ENCODE measurements at places on chromosomes 5 and 9.

GRCh38 chr9:21982861-21983560 is 11.2 kb downstream of the CDKN2A start:
- no peak for DNase-seq

DNA sequence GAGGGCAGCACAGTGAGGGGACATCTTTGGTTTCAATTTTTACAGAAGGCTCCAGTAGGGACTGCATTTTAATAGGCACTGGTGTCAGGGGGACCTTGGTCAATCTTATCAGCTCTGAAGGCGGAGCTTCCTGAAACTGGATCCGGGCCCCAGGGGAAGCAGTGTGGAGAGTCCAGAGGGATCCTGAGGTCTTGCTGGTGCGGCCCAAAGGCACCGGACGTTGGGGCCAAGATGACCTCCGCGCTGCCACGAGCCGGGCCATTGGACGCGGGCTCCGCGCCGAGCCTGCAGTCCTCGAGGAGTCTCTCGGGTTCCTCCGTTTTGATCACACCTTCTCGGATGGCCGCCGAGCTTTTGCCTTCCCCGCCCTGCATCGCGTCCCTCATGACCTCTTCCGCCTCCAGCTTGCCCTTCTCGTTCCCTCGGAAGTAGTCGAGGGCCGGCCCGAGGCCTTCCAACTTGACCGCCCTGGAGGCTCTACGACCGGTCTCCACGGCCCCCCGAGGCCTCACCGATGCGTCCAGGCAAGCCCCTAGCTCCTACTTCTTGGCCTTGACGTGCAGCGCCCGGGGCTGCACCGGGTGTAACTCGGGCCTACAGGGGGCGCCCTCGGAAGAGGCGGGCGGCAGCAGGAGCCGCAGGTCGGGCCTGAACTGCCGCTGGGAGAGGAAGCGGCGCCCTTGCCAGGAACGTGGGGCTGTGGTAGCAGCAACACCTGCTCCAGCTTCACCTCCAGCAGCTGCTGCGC is 18.8 kb downstream of the C5orf52 start:
- no peak for DNase-seq

DNA sequence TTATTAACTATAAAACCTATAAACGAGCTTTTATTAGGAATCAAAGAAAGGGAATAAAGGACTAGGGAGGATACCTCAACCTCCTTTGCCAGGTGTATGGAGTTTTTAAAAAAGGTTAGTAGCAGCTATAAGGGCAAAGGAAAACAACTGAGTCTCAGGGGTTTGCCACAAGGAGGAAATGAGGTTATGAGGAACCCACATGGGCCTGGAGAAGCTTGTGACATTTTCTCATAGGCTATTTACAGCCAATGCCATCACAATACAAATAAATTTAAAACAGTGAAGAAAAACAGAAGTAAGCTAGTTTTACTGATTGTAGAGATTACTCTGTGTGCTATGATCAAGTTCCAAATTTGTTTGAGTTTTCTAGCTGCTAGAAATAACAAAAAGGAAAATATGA is 92.6 kb downstream of the CDKN2A start:
- no peak for DNase-seq

DNA sequence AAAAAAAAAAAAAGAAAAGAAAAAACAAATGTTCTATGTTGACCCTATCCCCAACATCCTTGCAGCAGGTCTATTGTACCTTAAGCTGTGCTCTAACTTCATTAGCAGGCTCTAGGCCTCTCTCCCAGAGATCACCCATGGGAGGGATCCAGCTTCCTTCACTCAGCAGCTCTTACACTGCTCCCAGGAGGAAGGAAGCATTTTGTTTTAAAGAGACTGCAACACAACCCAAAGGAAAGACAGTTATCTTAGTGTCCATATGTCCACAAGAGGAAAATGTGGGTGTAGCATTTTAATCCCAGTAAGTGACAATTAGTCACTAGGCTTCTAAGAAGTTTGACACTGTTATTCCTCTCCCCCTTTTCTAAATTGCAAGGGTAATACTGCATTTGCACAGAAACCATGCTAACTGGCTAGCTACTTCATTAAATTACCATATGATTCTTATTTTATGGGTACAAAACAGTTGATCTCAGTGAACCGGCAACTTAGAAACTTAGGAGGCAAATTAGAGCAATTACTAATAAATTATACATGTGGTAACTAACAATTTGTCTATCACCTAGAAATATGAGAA is 58.8 kb downstream of the MARCHF3 start:
- no peak for DNase-seq

DNA sequence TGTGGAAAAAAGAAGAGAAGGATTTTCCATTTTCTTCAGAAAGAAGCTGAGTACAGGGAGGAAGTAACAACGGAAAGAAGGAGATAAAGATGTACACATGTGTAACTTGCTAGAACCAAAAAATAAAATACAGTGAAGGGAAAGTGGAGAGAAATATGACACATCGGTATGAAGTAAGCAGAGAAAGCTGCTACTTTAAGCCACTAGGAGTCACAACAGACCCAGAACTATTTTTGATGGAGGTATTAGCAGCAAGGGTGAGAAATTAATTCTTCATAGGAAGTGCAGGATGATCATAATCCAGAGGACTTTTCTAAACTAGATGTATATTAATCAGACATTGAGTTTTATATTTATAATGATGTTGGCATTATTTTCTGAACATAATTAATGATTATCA is 88.5 kb downstream of the FAM174A start:
- no peak for DNase-seq

DNA sequence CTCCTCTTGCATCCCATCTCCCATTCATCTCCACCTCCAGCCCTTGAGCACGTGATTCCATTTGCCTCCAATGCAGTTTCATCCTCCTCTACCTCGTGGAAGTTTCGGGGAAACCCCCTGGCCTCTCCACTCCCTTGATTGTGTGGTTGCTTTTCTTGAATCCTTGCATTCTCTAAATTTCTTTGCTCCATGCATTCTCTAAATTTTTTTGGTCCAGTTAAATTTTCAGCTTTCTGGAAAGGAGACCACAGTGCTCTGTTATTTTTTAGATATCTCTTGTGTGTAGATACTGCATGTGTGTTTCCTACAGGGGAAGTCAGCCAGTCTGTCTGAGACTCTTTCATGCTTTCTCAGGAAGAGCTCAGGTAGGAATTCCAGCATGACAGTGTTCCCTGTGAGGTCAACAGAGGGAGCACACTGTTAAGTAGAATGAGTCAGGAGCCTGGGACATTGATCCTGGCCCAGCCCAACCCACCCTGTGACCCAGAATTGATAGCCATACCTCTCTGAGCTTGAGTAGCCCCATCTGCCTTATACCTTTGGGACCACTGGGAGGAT is 52.8 kb downstream of the AMBP start:
- no peak for DNase-seq

DNA sequence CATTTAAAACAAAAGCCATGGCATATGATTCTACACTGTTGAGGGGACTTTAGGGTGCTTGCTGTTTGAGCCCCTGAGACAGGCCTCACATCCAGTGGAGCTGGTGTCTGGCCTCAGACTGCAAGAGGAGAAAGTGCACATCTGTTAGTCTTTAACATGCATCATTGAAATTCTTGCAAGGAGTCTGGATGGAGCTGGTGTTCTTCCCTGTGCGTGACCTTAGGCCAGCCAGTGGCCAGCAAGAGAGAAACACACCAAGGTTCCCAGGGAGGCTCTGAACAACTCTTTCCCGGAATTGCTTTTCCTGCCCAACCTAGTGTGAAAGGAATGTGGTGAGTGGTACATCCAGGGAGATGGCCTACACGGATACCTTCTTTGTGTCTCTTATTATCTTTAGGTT is 282.8 kb upstream of the TNC start:
- no peak for DNase-seq

DNA sequence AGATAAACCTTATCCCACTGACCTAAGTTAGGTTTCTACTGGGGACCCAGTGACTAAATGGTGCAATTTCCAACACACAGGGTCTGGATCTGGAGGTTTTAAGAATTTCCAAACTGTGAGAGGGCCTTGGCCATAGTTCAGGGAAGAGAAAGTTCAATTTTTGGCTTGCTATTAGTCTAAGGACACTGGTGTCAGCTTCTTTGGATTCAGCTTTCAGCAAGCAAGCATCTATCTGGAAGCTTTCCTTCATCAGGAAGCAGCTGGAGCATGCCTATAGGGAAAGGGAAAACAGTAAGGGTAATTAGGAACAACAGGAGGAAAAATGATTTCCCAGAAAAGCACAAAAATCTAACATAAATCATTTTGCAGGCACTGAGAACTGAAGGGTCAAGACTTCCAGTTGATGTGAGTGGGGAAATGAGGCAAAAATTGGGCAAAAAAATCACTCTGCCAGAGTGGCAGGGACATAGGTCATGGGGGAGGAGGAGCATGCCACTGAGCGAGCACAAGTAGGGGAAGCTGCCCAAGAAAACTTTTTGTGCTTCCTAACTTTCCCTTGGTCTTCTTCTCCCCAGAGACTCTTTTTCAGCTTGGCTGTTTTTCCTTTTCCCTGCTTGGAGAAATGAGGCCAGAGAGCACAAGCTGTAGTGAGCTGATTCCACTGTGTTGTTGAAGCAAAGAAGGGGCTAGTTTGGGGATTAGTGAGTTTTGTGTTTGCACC is 299.6 kb downstream of the FGF10 start:
- no peak for DNase-seq

- no peak for DNase-seq
These were observed 16.4 kb downstream of the FGF1 start for GRCh38 chr5:142669477-142669876.

- no peak for DNase-seq
These were observed 86.8 kb downstream of the GTF3C4 start for GRCh38 chr9:132757016-132757415.

DNA sequence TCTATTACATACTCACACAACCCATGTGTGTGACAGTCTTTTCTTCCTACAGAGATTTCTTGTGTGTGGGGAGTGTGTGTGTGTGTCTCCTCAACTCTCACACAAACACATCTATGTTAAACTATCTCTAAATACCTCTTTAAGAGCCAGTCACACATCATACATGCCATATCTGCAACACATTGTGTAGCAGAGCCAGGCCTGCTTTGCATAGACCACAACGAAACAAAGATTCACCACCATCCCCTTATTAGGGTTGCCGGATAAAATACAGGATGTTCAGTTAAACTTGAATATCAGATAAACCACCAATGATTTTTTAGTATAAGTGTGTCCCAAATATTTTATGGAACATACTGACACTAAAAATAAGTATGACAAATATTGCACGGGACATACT is 2.3 kb downstream of the FAM170A start:
- no peak for DNase-seq

DNA sequence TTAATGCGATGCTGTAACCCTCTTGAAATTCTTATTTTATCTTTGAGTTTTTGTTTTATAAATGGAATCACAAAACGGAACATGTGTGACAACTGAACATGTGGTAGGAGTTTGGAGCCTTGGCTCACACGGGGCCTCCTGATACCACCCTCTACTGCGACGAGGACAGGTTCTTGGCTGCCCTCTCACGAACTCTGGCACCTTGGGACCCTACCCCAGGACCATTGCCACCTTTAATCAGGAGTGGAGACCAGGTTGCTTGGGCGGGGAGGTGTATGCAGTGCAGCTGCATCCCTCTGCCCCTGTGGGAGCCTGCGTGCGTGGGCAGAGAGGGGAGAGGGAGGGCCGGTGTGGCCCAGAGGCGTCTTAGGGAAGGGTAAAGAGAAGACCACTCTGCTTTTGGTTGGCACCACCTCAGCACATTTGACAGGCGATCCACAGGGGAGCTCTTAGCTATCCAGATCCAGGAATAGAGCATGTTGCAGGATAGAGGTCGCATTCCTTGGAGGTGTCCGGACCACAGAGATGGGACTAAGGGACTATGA is 753.9 kb upstream of the PTPRD start:
- DNase-seq, result peak; percentile 6

- no peak for DNase-seq
These were observed 528.9 kb downstream of the AGTPBP1 start for GRCh38 chr9:85212887-85213286.

- no peak for DNase-seq
These were observed 16.6 kb downstream of the CDC42SE2 start for GRCh38 chr5:131280417-131280816.

GRCh38 chr9:31500422-31500821 is 884.0 kb upstream of the ACO1 start:
- no peak for DNase-seq

DNA sequence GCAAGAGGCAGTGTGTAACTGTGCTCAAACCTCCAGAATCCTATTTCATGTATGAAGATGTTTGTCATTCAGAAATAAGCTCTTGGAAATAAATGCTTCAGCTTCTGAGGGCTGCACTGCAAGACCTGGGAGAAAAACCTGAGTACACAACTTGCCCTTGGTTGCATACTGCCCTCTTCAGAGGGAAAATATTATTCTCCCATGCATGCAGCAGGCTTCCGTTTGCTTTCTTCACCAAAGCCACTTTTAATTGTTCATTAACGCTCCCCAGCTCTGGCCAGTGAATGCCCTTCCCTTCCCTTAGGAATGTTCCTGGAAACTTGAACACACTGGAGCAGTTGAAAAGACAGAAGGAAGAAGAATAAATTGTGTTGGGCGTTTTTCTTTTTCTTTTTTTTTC is 2.5 kb upstream of the WHRN start:
- no peak for DNase-seq

DNA sequence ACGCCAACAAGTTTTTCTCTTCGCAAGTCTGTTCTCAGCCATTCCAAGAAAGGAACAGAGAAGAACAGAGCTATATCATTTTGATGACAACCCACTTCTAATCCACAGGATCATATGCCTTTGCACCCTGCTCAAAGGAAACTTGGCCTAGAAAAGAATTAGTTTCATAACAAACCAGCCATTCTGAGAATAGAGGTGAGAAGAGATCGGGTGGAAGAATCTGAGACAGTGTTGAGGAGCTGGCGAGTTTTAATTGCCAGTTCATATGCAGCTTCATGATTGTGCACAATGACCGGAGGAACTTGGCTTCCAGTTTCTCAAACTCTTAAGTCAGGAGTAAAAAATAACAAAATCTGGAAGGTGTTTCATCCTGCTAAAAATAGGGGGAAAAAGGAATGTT is 380.0 kb downstream of the NR2F1-AS1 start:
- DNase-seq, result no peak

DNA sequence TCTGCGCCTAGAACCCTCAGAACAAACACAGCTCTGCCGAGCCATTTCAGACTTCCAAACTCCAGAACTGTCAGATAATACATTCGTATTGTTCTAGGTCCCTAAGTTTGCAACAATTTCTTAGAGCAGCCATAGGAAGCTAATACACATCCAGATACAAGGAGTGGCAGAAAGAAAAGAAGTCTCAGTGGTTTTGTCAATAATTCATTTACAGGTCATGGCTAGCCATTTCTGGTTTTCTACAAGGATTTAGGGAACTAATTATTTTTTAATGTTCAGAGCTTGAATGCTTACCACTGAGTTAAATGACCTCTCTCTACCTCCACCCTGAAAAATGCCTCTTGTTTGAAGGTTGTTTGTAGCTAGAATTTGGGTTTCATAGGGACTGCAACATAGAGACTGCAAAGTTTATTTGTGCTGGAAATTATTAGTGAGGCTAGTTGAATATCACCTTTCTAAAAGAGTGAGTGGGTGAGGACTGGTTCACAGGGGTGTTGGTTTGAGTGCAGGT is 15.5 kb upstream of the ERMP1 start:
- no peak for DNase-seq

DNA sequence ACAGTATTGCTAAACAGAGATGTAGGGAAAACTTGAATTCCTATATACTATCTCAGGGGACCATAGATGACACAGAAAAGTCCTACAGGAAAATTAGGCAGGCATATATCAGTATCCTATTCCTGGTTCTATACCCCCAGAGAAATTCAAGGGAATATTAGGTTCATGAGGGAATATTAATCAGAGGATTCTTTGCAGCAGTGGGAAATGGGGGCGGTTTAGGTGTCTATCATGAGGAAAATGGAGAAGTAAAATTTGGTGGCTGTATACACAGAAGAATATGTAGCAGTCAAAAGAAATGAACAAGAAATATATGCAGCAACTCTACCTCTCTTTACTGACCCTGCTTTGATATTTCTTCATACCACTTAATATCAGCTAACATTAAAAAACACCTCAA is 20.0 kb downstream of the SPTLC1 start:
- no peak for DNase-seq

All from activated gamma-delta T cell (primary cell).